ENCODE measurements at places on chromosomes 12 and 14. TPM values are rescaled to one million over a fixed set of nuclear protein-coding genes. Genes with fewer than 3 reads are reported as not detected.

Gene BCAT1
- 53.9 TPM for polyA plus RNA-seq

Gene NPFF
- 1.00 TPM for polyA plus RNA-seq

- DNase-seq, result no peak
Observed at GRCh38 chr14:34507884-34508283, 31.6 kb downstream of the EAPP start.

- no peak for DNase-seq
Observed at GRCh38 chr12:59578254-59578653, 17.6 kb upstream of the SLC16A7 start.

- DNase-seq, result peak; percentile 27
Observed at GRCh38 chr12:118189741-118190191, 53.8 kb downstream of the PEBP1 start.

DNA sequence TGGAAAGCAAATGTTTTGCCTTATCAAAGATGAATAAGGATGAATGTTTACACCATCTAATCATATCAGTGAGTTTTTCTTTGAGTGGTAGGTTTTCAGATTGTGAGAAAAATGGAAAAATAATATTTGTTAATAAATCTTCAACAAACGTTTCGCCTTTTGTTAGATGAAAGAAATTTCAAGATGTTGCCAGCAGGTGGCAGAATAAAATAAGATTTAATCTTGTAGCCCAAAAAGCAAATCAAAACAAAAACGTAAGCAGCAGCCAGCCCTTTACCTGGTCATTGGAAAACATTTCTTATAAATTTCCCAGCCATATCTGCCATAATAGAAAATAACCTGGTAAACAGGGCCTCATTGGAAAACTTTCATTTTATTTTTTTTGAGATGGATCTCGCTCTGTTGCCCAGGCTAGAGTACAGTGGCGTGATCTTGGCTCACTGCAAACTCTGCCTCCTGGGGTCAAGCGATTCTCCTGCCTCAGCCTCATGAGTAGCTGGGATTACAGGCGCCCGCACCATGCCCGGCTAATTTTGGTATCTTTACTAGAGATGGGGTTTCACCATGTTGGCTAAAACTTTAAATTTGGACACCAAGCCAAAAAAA, 15.4 kb upstream of the TMEM120B start:
- DNase-seq, result no peak

DNA sequence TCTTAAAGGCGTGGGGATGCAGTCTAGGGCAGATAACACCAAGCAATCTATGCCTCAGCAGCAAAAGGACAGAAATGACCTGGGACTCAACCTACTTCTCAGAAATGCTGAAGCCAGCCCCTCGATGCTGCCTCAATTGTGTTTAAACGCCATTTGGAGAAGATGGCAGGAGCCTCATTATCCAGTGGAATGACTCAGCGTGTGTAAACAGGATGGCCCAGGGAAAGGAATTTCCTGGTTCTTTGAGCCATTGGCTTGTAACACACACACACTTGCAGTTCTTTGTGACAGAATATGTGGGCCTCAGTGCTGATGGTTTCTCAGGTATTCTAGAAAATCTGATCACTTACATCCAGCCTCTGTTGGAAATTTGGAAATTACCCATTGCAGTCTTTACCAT, 154.3 kb downstream of the NTF3 start:
- DNase-seq, result no peak

Gene P2RX2
- polyA plus RNA-seq, result 1.7 TPM

Gene PLXNC1
- polyA plus RNA-seq, result 7.7 TPM

Gene OVCH1
- polyA plus RNA-seq, result 0.67 TPM

- DNase-seq, result peak; percentile 33
Observed at GRCh38 chr12:105588106-105588505, 257.6 kb downstream of the C12orf75 start.

GRCh38 chr12:82057770-82058169, 298.6 kb upstream of the PPFIA2 start:
- no peak for DNase-seq

DNA sequence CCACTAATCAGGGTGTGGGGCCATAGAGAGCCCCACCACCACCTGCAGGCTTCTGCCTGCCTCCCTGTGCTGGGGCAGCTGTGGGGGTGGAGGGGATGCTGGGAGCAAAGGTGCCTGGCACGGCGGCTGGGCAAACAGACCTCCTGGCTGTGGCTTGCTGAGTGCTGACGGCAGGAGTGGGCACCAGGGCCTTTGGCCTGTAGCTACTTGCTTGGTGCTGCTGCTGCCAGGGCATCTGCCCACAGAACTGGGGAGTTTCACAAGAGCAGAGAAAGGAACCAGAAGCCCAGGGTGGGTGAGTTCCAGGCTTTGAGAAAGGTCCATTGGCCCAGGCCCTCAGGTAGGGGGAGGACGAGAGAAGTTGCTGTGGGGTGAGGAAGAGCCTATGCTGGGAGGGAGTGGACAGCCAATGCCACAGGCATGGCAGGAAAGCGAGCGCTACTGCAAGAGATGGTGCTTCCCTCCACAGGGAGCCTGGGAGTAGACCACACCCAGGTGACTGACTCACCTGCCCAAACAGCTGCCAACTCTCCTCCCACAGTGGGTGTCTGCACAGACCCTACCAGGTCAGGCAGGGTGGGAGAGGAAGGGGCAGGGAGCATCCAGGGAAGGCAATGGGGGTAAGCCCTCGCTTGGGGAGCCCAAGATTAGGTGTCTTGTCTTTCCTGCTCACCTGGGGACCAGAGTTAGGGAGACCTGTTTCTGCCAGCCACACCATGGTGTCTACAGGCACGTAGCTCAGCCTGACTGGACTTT, 39.0 kb upstream of the HDAC7 start:
- DNase-seq, result no peak

- no peak for DNase-seq
Observed at GRCh38 chr12:89245090-89245489, 107.2 kb downstream of the DUSP6 start.

- no peak for DNase-seq
Observed at GRCh38 chr14:102015771-102016170, 51.4 kb downstream of the DYNC1H1 start.

Gene KRT7
- 42.0 TPM for polyA plus RNA-seq

- no peak for DNase-seq
Observed at GRCh38 chr12:10750385-10750727, 27.2 kb upstream of the YBX3 start.

GRCh38 chr12:68450947-68451260, 118.7 kb upstream of the MDM1 start:
- no peak for DNase-seq

GRCh38 chr12:72622556-72622955, 350.4 kb downstream of the TRHDE start:
- DNase-seq, result no peak

DNA sequence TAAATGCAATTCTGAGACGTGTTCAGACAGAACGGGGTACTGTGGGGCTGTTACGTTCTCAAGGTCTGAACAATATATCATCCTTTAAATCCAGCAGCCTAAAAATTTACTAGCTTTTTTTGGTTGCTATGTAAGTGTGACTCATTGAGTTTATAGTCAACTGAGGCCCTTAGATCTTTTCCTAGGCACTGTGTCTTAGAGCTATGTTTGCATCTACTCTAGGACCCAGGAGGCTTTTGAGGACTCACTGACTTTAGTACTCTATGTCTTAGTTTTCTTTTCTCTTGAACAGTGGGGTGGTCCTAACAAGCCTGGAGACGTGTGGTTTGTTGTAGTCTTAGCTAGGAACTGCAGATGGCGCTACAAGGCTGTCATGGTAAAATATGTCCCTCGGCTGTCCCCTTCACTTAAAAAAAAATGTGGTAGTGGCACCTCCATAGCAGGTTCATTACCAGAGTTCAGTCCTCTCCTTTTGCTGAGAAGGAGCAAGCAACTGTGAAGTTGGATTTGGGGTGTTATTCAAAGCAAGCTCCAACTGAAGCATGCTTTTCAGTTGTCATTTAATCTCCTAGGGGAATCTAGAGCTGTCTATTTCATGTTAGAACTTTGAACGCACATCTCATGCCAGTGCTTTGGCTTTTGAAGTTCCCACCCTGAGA, 8.7 kb upstream of the SPATS2 start:
- no peak for DNase-seq

GRCh38 chr12:68557011-68557730, 53.5 kb upstream of the RAP1B start:
- DNase-seq, result no peak

Gene GPR135
- 7.0 TPM for polyA plus RNA-seq

- no peak for DNase-seq
Observed at GRCh38 chr12:31887109-31887811, 72.0 kb upstream of the RESF1 start.

Gene GALNT9
- 12.7 TPM for polyA plus RNA-seq

Gene HDAC7
- polyA plus RNA-seq, result 86.4 TPM

Gene RPS29
- 1,622 TPM for polyA plus RNA-seq

GRCh38 chr14:90828642-90829487, 12.6 kb upstream of the TTC7B start:
- no peak for DNase-seq

DNA sequence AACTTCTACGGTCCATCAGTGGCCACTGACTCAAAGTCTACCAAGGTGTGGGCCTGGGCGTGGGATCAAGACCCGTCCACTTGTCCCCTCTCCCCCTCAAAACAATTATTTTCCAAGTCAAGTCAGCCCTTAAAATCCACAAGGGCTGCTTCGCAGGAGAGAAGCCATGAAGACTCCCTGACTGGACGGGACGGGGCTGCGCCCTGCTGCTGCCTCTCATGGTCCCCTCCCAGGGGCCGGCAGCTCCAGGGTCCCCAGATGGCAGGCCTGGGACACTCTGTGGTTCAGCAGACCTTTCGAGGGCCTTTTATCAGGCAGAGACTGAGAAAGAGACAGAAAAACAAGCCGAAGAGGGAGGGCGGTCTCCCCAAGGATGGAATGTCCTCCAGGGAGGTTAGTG, 10.8 kb downstream of the NGB start:
- no peak for DNase-seq

Gene ARHGEF25
- polyA plus RNA-seq, result 37.5 TPM

GRCh38 chr14:99549684-99550083, 54.3 kb downstream of the CCDC85C start:
- no peak for DNase-seq

DNA sequence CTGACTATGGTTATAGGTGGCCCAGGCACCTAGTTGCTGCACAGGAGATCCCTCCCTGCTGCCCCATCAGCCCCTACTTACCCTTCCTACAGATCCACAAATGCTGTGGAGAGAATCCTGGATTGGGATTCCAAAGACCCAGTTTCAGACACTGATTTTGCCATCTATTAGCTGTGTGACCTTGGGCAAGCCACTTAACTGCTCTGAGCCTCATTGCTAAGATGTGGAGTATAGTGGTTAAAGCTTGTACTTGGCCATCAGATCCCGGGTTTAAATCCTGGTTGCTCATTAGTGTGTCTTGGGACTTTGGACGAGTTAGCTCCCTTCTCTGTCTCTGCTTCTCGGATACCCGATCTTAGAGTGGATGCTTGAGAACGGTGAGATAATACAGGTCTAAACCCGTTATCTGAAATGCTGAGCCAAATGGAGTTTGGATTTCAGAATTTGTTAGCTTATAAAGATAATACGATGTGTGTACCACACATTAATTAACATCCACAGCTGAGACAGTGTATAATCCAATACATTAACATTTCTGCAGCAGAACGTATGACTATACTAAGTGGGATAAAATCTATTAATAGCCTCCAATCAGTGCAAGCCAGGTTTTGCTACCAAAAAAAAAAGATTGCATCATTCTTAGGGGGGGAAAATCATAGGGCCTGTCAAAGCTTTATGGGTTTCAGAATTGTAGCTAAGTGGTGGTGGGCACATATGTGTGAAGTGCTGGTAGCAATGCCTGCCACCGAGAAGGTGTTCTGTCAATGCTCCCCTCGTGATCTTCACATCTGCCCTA, 16.0 kb downstream of the PROX2 start:
- DNase-seq, result no peak
